Stimulated activated CD8-positive, alpha-beta memory T cell treated with anti-CD3 and anti-CD28 coated beads, Interleukin-15, amount 100 ng/mL, for 24 hours (primary cell): ENCODE measurements at places on chromosomes 3 and 15.

DNA sequence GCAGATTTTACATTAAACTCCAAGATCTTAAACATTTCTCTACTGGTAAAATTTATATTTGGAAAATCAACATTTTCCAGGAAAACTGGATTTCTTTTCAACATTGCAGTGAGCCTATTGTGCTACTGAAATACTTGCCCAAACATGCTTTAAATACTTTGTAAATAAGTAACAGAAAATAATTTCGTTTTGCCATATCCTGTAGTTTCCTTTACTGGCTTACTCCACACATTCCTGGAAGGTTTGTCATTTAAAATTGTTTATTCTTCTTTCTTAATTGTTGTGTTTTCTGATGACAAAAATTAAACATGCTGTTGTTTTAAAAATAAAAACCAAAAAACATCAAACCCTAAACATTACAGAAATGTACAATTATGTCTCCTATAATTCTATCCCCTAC lies 22.0 kb downstream of the ACAD11 start:
- no peak for DNase-seq

DNA sequence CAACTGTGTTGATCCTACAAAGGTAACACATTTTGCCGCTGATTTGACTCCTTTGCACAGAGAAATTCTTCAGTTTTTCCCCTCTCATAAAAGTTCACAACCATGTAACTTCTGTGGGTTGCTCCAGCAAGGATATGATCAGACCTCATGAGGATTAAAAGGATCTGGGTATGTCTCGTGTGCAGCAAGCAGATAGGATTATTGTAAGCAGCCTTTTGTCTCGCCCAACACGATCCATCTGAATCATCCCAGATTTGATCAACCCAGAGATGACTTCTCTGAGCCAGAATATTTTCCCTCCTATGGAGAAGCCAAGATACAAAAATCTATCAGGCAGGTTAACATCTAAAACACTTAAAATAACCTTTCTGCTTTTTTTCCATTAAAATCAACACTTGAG lies 12.8 kb upstream of the BNIP2 start:
- no peak for DNase-seq

- no peak for DNase-seq
Observed at GRCh38 chr15:83653639-83654378, at the start of gene ADAMTSL3. ADAMTSL3 (plus strand) TSS chr15:83654123; CDS start chr15:83655762, 1,639 bp downstream.

DNA sequence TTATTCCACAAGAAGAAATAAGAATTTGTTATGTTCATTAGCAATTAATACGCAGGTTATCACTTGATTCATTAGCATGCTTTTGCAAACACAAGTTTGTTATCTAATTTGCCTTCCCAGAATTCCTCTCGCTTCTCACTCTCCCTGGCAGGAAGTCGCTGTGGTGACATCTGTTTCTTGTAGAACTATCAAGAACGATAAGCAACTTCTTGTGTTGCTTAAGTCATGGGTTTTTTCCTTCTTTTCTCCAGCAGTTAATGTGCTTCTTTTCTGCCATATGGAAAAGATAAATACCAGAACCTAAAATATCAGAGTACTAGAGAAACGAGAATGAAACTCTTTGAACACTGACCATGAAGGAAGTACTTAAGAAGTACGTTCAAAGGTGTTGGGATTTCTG lies 99.8 kb upstream of the CHMP2B start:
- DNase-seq: no peak

DNA sequence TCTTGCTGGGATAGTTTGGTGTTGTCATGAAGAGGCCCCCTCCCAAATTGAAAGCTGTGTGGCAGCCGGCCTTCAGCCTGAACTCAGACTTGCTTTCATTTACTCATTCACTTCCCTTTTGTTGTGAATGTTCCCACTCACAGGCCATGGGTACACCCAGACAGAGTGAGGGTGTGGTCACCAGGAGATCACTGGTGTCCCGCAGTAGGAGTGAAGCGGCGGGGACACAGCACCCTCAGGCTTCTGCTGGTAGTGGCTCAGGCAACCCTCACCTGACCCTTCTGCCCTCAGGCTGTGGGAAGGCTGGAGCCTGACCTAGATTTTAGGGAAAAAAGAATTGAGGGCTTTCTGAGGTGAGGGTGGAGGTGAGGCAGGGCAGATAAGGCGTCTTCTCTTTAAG lies 244.4 kb downstream of the SOX2 start:
- DNase-seq: no peak

DNA sequence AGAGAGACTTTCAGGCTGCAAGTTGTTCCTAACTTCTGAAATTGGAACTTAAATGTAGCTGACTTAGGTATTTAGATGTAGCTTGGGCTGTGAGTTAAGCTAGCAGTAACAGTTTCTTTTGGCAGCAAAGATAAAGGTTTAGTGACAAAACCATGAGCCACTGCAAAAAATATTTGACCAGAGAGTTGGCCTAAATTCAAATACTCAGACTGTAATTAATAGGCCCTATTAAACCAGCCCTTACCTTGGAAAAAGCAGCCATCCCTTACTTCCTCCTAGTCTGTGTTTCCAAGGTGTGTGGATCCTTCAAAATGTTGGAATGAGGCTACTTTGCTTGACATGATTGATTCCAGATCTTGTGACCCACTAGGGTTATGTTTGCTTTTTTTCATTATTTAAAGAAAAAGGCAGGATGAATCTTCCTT lies 8.2 kb downstream of the TPM1 start:
- no peak for DNase-seq

DNA sequence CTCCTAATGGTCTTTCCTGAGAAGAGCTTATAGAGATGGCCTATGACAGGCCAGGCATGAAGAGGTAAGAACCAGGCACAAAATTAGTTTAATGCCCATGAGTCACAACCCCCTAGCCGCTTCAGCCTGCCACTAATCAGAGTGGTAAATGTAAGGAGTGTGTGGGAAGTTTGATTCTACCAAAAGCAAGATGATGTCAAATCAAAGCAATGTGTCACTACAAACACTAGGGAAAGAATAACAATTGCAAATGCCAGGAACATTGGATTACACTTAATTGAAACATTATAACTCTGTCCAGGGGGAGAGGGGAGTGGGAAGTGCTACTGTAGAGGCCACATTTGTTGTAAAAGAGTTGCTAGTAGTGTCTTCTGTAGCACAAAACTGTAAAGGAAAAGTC lies 596.6 kb upstream of the AGTR1 start:
- no peak for DNase-seq

DNA sequence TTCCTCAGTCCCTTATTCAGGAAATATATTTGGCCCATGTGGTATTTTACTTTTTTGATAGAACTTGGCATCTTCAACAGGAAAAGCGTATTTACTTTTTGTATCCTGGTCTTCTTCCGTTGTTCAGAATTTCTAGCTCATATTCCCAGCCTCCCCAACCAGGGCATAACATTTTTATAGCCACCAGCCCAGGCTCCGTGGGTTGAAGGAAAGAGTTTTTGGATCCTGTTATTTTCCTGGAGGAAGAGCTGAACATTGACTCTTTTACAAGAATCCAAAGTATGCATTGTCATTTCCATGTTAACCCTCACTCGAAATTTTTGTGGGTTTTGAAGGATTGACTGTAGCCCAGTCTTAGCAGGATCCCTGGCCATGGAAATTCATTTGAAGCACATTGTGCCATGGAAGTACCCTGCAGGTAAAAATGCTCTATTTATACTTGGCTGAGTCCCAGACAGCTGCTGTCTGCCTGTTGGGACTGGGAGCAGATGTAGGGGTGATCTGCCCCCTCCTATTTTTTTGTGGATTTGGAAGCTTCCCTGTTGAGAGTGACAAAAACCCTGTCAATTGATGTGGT lies 98.8 kb downstream of the AKAP13 start:
- DNase-seq: no peak

GRCh38 chr3:167882057-167882667 lies 146.6 kb downstream of the SERPINI1 start:
- no peak for DNase-seq

- no peak for DNase-seq
Observed at GRCh38 chr3:129211772-129212171, 28.1 kb upstream of the CNBP start.

DNA sequence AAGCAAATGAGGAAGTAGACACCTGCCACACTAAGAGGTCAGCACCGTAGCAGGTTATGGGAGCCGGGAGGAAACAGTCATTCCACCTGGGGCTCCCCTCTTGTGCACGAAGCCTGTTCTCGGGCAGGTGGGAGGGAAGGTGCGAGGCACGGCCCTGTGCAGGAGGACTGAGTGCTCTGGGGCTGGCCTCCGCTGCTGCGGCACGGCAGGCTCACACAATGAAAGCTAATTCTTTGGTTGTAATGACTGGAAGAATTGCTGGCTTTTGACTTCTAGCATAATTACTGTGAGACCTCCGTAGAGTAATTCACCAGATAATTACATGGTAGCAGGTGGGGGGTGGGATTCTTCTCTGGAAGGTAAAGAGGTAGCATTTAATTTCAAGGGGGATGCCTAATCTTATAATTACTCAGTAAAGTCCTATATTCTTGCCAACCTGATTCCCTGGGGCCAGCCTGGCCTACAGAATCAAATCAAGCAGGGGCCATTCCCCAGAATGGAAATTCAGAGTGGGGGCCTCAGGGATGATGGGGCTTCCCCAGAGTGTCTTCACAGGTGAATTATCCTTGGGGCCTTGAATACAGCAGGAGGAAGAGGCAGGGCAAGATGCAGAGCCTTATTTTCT lies 129.1 kb downstream of the TPRA1 start:
- DNase-seq: no peak

DNA sequence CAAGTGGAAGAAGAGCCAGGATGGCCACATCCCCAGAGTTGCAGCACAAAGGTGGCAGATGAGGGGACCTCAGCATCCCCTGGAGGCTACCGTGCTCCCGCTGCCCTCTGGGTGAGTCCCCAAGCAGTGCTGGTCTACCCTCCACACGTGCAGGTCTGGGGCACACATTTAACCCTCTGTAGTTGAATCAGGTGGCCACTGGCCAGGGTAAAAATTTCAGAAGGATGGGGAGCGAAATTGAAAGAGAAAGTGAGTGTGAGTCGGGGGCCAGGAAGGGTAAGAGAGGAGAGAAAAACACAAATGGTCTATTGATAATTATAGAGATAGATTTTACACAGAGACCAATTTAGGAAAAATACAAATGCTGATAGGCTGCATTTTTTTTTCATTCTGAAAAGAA lies 139.5 kb upstream of the EIF1B start:
- DNase-seq: no peak

DNA sequence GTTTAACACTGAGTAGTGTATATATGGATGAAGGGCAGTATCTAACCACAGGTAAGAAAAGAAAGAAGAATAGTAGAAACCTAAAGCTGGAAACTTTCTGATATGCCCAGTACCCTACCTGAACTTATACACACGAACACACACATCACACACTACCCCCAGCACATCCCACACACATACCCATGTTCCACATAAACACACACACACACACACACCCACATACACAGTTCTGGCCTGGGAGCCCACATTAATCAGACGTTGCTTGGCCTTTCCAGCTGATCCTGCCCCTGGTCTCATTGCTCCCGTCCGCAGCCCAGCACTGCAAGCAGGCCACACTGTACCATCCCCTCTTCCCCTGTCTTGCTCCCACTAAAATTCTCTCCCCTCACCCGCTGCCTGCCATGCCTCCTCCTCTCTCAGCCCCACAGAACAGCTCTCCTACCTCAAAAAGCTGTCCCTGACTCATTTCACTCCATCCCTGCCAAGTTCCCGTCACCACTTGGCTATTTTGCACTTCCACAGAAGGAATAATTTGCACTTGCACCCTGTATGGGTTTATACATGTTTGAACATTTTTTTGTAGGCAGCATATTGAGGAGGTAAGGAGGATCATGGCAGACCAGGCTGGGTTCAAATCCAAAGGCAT lies 185.8 kb upstream of the PPP2R3A start:
- no peak for DNase-seq

GRCh38 chr3:71035314-71035713 lies 548.2 kb downstream of the FOXP1 start:
- DNase-seq: no peak

DNA sequence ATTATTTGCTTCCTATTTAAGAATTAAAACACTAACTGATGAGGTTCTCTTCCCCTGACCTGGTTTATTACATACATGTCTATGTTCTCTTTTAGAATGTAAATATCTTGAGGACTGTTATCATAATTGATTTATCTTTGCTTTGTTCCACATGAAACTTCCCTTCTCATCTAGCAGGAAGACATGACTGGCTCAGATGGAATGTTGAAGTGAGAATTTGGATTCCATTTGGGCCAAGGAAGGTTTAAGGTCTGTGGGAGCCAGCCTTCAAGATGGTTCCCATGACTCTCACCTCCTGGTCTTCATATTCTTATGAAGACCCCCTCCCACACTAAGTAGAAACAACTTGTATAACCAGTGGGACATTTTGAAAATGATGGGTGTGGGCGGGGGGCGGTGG lies 222.2 kb upstream of the GADL1 start:
- no peak for DNase-seq

- DNase-seq: no peak
Observed at GRCh38 chr3:5136919-5137429, 14.9 kb downstream of the ARL8B start.

DNA sequence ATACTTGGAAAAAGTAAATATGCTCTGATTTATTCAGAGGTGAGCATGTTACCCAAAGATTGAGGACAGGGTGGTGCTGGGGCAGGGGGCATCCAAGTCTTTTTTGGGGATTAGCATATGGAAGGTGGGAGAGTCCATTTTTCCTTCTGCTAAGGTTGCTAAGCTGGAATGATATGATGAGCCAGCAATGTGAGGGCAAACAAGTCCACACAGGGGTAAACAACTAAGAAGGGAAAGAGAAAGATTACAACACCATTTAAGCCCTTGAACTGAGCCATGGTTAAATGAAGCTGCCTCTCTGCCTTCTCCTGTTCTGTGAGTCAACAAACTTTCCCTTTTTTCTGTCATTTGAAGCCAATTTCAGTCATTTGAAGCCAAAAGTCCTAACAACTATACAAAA lies 89.0 kb downstream of the RPL22L1 start:
- DNase-seq: no peak

GRCh38 chr3:178313716-178314115 lies 222.5 kb upstream of the KCNMB2 start:
- no peak for DNase-seq
